ENCODE measurements at places on chromosomes 3 and 15.
A peak's percentile ranks its signal among the peaks of the same experiment; 100 is the strongest.

- no peak for DNase-seq
Measured at GRCh38 chr3:7709376-7710082, 792.1 kb upstream of the LMCD1 start.

GRCh38 chr3:128004661-128005060 lies 47.6 kb upstream of the SEC61A1 start:
- DNase-seq, result no peak

DNA sequence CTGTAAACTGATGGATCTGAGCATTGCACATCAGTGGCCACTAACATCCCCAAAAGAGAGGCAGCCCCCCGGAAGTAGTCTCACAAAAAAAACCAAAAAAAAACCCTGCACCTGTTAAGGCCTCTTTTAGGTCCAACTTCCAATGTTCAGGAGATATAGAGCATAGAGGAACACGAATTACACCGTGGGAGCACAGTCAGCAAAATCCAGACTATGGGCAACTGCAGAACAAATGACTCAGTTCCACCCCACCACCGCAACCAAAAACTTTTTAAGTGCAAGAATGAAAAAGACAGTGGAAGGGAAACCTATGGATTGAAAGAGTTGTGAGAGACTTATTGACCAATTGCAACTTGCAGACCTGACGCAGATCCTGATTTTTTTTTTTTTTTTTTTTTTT lies 42.2 kb upstream of the NR2E3 start:
- DNase-seq, result no peak

- peak; percentile 54 for DNase-seq
Measured at GRCh38 chr15:72141171-72142084, 23.2 kb downstream of the SENP8 start.

DNA sequence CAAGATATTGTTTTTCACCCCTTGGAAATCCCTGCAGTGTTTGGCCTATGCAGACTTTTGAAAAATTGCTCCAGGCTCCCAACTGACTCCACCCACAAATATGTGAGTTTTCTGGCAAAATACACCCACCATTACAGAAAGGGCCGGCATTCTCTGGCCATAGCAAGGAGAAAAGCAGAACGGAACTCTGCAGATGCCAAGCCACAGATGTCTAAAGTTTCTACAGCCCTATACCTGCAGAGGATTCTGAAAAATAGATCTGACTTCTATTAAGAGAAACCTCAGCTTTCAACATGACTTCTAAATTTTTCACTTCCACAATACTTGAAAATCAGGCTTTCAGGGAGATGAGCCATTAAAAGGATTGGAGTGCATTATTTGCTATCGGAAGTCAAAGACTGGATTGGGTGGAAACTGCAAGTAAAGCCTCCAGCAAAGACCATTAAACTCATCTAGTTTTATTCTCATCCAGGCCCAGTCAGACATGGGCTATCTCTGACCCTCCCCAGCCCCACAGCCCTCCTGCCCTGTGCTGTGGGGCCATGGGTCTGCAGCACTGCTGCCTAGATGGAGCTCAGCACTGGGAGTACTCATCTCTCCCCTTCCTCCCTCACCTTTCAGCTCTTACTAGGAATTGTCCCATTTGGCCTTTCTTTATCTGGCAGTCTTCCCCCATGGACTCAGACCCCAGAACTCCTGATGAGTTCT lies 243.1 kb upstream of the GOLGA6L4 start:
- no peak for DNase-seq

DNA sequence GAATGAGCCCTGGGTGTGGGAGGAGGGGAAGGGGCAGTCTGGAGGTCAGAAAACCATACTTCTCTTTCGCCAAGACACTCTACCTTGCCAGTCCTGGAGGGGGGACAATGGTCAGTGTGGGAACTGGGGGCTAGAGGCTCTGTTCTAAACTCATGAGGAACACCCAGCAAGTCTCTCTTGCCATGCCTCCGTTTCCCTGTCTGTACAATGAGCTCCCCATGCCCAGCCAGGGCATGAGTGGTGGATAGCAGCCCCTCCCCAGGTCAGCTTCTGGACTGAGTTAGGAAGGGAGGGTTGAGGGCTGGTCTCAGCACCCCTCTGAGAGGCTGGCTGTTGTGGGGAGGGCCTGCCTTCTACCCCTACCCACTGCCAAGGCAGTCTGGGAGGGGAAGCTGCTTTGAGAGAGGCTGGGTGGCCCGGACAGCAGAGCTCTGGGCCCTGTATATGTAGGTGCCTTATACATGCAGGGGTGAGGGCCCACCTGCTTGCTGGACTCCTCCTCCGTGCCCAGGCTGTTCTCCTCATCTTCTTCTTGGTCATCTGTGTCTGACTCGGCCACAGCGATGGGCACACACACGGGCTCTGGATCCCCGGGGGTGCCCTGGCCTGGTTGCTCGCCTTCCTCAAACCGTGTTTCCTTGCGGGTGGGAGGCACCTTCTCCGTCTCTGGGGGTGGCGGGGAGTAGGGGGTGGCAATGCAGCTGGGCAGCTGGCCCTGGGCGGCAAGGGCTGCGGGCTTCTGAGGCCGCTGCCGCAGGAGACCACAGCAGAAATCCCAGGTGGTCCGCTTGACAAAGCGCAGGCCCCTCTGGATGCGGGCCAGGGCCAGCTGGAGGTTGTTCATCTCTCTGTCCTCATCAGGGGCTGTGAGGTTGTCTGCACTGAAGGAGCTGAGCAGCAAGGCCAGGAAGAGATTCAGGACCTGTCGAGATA lies 68.8 kb downstream of the SCN5A start:
- no peak for DNase-seq

GRCh38 chr3:114567771-114568170 lies 273.9 kb downstream of the TIGIT start:
- DNase-seq, result no peak

DNA sequence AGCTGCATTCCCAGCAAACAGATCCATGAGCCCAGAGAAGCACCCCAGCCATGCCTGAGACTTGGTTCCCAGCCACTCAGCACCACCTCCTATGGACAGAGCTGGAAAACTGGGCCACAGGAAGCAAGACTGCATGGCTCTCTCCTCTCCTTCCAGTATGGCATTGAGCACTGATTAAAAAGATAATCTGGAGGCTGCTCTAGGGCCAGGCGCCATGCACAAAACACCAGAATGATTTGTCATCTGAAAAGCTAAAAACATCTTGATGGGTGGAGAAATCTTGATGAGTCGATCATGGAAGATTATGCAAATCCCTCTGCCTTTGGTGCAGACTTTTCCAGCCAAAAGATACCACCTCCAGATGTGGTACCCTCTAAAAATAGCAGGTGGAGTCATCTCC lies 62.7 kb upstream of the MRPS22 start:
- DNase-seq, result no peak

GRCh38 chr3:112623717-112624116 lies 17.2 kb downstream of the CCDC80 start:
- no peak for DNase-seq

DNA sequence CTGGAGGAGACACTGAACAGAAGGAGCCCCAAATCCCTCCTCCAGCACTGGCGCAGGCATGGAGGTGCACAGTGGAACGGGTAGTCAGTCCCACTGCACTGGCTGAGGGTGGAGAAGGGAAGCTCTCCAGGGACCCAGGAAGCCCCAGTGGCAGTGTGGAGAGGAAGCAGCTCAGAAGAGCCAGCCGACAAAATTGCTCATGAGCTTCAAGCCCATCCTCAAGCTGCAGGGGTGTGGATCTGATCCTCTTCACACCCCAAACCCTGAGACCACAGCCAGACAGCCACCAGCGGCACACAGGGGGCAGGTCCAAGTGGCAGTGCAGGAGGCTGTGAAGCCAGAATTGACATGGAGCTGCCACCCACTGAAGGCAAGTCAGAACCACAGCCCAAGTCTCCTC lies 32.1 kb downstream of the CYFIP1 start:
- DNase-seq, result no peak

DNA sequence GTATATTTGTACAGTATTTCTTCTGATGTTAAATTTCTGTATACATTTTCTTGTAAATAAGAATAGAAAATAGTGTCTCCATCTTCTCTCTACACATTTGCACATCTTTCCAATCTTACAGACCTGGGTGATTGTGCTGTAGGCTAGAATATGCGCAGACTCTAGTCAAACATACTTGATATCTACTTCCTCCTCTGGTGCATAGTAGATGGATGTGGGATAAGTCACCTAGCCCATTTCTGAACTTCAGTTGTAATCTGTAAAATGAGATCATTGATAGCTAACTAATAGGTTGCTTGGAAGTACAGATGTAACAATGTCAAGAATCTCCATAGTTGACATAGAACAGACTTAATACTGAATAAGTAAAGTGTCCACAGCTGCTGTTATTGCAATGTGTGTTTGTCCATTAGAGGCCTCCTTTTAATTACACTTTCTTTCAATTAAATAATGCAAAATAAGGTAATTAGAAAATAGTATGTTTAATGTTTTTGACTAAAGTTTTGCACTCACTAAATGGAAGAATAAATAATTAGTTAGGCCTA lies 46.7 kb downstream of the ALCAM start:
- DNase-seq, result no peak

DNA sequence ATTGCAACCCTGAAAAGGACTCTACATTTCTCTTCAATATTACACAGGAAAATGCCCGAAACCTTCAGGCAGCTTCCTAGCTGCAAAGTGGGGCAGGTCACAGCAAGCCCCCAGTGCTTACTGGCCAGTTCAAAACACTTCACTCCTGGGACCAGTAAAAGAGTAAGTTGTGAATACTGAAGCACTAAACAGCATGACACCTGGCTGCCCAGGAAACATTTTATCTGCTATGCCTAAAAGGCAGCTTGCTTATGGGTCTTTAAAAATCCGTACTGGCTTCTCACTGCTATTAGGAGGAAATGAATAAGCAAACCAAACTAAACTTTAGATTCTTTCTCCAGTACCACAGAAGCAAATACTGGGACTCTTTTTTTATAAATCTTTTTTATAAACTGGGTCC lies 457.9 kb upstream of the ALCAM start:
- no peak for DNase-seq

DNA sequence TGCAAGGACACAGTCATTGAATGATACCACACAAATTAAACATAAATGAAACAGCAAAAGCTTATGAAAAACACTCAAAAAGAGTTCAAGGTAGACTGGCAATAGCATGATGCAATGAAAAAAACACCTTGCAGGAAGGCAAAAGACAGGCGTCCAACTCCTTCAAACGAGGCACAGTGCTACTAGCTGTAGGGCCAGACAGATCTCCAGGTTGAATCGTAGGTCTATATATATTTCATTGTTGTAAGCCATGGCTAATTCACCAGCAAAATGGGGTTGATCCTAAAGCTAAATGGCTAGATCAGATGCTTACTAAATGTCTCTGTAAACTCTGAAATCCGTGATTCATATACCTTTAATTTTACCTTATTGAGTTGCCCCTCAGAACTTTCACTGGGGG lies 94.2 kb downstream of the THRB start:
- DNase-seq, result no peak

DNA sequence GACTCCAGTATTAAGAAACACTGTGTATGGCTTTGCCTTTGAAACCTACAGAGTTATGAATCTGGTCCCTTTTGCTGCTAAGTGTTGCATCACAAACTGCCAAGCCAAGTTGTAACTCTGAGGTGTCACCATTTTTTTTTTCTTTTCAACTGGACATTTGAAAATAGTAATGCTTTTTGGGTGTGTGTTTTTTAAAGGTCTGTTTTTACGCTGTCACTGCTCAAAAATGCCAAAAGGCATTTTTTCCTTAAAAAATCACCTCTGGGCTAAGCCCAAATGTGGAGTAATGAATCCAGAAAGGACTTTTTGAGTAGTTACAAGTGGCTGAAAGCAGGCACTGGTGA lies 9.5 kb downstream of the SMAD3 start:
- no peak for DNase-seq

GRCh38 chr3:183252118-183252782 lies 803 bp upstream of the B3GNT5 start:
- no peak for DNase-seq

GRCh38 chr15:78944669-78945407 lies at the start of gene CTSH:
Gene CTSH, minus strand, starts transcription at chr15:78945046. Its CDS starts 65 bp downstream, at chr15:78944981.
- peak; percentile 89 for DNase-seq

- DNase-seq, result no peak
Measured at GRCh38 chr3:107943786-107944523, 146.9 kb downstream of the CD47 start.

DNA sequence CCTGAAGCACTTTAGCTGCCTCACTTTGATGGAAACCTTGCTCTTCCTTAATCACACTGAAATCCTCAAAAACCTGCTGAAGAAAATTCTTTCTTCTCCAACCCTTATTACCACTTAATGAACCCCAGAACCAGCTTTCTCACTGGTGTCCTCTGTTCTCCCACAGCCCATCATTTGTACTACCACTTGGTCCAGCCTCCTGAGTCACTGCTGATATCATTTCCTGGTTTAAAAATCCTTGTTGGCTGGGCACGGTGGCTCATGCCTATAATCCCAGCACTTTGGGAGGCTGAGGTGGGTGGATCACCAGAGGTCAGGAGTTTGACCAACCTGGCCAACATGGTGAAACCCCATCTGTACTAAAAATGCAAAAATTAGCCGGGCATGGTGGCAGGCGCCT lies 418.6 kb upstream of the KCNMB2 start:
- DNase-seq, result no peak

DNA sequence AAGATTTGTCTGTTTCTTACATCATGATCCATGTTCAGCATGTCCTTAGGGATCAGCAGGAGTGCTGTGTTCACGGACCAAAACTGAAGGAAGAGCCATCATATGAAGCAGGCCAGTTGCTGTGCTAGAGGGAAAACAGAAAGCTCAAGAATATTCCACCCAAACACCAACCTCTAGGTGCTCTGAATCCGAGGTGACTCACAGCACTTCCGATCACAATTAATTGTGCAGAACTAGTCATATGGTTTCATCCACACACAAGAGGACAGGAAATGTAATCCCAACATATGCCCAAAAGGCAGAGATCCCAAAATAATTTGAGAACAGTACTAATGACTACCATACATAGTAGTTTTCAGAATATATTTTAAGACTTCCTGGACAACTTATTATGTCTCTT lies 257.9 kb upstream of the KCNH8 start:
- DNase-seq, result no peak

- no peak for DNase-seq
Measured at GRCh38 chr15:78878356-78878755, 5.7 kb downstream of the MORF4L1 start.

DNA sequence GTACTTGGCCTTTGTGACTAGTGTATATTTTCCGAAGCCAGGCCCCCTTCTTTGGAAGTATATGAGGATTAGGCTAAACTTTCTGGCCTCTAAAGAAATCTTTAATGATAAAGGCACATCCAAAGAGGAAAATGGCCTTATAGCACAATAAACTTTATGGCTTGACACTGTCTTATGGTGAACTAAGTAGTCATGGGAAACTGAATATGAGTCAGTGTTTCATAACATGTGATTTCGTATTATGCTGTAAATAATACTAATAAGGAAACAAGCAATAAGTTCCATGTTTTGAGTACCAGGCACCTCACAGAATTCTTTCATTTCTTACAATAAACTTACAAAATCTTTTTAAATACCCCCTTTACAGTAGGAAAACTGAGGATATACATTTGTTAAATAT lies 8.2 kb downstream of the ZPLD1 start:
- DNase-seq, result no peak

Measured in HuH-7.5 (cell line).